ENCODE measurements at places on chromosomes 13 and 19.

DNA sequence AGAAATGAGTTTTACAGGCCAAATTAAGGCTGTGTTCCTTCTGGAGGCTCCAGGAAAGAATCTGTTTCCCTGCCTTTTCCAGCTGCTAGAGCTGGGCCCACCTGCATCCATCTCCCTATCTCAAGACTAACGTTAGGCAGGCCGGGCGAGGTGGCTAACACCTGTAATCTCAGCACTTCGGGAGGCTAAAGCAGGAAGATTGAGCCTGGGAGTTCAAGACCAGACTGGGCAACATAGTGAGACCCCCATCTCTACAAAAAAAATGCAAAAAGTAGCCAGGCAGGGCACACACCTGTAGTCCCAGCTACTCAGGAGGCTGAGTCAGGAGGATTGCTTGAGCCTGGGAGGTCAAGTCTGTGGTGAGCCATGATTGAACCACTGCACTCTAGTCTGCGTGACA lies 14.6 kb downstream of the HIF3A start:
- no peak for DNase-seq

DNA sequence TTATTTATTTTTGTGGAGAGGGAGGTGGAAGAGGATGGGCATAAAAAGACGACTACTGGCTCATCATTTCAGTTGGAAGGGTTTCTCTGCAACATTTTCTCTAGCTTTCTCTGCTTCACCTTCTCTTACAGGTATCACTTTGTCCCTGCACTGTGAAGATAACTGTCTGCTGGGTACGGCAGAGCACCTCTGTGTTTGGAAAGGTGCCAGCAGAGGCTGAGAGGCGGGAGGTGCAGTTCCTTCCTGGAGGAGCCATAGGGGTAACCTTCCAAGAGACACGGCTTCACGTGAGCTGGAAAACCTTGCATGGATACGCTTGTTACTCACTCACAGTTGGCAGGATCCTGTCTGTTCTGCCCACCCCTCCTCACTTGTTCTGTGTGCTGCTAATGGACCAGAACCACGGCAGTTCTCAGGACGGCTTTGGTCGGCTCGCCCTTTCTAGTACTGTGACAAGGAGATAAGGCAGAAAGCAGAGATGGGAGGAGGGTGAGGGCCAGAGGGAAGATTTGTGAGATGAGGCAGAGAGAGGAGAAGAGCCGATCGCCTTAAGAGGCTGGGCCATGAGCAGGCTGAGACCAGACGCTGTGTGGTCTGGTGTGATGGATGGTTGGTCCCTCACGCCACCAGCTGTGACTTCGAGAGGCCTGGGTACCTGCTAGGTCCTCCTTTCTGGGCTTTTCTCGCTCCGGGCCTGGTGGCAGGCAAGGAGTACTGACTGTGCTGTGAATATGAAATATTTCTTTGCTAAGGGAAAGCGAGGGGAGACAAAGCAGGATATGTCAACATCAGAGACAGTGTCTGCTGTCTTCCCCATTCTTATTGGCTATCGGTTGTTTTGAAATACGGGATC lies 66.8 kb downstream of the MRPL57 start:
- no peak for DNase-seq

- peak; percentile 31 for DNase-seq
These were observed 54.0 kb upstream of the ATP12A start for GRCh38 chr13:24625870-24626849.

- peak; percentile 89 for DNase-seq
These were observed at the start of gene TBCB for GRCh38 chr19:36115453-36116343. TSS of gene TBCB (plus strand) at chr19:36115468. CDS start at chr19:36115561, 93 bp downstream.

- no peak for DNase-seq
These were observed 27.6 kb downstream of the CSNK1G2 start for GRCh38 chr19:1968279-1969175.

DNA sequence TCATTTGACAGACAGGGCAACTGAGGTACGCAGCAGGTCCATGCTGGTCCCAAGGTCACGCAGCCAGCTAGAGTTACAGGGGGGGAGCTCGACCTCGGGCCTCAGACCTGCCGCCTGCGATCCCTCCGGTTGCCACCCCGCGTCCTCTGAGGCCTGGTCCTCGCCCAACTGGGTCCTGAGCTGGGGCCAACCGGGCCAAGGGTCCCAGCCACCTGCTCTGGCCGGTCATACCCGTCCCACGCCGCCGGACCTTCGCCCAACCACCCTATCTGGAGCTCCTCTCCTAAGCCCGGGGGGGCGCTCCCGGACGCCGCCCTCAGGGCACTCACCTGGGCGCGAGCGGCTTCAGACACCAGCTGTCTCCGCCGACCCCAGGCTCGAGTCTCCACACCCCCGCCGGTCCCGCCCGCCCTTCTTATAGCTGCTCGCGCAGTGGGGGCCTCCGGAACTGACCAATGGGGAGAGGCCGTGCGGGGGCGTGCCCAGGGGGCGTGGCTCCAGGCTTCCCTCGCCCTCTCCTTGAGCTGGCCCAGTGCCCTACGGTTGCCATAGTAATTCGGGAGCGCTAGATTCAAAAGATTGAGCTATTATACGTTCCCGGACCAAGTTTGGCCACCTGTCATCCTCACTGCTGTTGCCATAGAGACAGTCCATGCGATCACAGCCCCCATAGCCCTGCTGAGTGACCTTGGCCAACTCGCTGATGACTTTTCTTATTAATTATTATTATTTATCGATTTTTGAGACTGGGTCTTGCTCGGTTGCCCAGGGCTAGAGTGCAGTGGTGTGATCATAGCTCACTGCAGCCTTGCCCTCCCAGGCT lies at the start of gene PLIN5:
PLIN5 (minus strand) TSS at position 389 of the 823 bp plus-strand sequence. CDS start 1,150 bp downstream, outside the sequence.
- DNase-seq = peak; percentile 58

DNA sequence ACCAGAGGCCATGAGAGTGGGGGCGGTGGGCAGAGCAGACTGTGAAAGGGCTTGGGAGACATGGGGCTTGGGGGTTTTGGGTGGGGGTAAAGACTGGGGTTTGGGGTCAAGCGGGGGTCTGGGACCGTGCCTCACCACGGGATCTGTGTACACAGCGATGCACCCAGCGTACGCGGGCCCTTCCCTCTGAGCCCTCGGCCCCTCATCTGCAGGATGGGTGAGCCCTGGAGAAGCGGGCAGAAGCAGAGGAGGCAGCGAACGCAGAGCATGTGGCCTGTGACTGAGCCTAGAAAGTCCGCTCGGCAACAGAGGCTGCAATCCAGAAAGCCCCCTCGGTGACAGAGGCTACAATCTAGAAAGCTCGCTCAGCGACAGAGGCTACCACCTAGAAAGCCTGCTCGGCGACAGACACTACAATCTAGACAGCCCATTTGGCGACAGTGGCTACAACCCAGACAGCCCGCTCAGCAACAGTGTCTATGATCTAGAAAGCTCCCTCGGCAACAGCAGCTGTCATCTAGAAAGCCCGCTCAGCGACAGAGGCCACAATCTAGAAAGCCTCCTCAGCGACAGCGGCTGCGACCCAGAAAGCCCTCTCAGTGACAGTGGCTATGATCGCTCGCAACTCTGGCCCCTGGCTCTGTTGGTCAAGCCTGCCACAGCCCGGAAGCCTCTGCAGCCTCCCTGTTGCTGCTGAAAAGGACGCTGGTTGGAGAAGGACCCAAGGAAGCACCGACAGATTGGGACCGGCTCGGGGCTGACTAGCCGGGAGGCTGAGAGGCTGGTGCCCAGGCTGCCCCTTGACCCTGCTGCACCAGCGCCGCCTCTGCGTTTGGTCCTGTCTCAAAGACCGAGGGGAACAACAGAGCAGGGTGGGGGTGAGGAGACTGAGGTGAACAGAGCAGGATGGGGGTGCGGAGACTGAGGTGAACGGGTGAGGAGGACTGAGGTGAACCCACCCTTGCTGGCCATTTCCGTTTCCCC lies 68.6 kb downstream of the SPACA7 start:
- no peak for DNase-seq
